Brain (organoid and tissue), 16 donors: ENCODE measurements at places on chromosomes 4 and X. TPM values are rescaled to one million over a fixed set of nuclear protein-coding genes. Genes with fewer than 3 reads are reported as not detected.

DNA sequence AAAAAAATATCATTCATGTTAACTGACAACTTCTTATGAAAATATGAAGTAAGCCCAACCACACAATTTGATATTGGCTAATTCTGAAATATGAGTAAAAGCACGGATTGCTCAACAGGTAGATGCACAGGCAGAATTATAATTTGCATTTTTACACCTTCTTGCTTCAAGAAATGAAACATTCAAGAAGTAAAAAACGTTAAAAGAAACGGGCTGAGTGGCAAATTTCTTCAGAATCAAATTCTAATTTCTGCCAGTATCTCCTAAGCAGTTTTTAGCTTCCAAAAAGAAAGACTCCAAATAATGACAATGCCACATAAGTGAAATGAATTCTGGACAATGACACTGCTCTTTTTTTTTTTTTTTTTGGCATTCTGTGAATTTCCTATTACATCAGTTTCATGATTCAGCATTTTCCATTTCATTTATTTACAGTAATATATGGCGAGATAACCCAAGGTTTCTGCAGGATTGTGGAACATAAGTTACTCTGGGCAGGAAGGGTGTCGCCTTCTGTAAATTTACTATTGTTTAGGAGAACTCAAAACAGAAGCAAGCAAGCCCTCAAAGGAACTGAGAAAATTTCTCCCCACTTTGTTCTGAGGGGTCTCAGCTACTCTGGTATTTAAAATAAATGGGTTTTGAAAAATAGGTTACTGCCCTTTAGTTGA is 1.4 kb downstream of the SEL1L3 start:
- no peak for DNase-seq

The GLOD5 gene
- polyA plus RNA-seq: 1.2 TPM

The NCBP2L gene
- not detected for polyA plus RNA-seq

The RNF150 gene
- 3.0 TPM for polyA plus RNA-seq

The XPNPEP2 gene
- not detected for polyA plus RNA-seq

- DNase-seq: no peak
These were observed 108.8 kb upstream of the BMP2K start for GRCh38 chr4:78667325-78667724.
